ENCODE measurements at places on chromosomes 7 and 10.

DNA sequence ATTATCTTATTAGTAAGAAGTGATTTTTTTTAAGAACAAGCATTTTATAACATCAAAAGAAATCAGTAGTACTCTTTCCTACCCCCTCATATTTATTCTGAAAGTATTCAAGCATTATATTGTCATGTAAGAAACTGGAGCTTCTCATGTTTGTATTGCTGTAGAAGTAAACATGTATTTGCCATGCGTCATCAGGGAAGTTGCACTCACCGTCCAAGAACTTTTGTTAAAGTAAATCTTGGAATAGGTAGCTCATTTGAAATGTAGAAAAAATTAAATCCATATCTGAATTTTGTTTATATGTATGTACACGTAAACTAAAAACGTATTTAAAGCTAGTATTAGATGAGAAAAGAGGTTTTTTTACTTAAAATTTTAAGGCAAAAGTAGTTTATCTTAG is 96.8 kb downstream of the PTEN start:
- DNase-seq, result no peak

DNA sequence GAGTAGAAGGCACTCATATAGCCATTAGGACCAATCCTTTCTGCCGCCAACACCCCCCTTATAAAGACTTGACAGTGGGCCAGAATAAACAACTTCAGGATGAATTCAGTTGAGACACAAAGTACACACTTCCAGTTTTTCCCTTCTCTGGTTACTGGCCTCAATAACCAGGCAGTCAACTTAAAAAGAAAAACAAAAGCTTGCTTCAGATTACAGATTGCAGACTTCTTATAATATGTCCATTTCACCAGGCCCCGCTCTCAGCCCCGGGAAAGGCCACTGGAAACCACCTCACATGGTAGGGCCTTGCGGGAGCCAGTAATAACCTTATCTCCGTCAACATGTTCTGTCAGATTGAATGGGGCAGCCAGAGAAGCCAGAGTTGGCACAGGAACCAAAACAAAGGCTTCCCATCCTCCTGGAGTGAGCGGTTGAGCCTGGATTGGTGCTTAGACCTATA is 108.8 kb downstream of the EGFR start:
- no peak for DNase-seq

- DNase-seq, result no peak
These were observed 21.4 kb downstream of the WDR86 start for GRCh38 chr7:151388430-151388829.

DNA sequence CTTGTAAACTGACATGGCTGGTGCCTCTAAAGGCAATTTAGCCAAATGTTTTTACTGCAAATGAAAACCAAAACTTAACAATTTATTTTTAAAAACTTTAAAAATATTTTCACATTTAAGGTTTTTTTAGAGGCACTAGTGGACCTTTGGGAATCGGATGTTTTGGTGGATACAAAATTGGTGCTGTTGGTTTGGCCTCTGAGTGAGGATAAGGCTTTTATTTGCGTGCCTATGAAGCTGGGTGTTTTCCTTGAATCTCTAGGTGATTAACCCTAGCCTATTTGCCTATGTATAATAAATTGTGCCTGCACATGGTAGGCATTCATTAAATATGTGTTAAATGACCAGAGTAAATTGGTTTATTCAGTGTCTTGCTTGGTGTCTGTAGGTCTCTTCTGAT is 2.9 kb upstream of the SGCE start:
- DNase-seq, result no peak

DNA sequence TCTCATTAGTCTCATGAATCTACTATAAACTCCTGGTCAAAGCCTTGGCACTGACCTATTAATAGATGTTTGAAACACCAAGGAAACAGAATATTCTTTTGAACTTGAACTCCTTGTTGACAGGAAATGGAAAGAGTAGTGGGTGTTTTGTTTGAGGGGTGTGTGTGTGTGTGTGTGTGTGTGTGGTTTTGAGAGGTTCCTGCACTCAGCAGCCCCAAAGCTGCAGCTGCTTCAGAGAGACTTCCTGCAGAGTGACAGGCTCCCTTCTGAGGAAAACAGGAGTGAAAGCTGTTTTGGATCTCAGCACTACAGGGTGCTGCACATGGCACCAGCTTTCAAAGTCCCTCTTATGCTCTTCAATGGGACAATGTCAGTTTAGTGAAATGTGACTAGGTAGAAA is 546.5 kb upstream of the STEAP1 start:
- no peak for DNase-seq

GRCh38 chr7:20862554-20862953 is 75.9 kb upstream of the SP8 start:
- no peak for DNase-seq
